ENCODE measurements at places on chromosomes 6 and 20. TPM values are rescaled to one million over a fixed set of nuclear protein-coding genes. Genes with fewer than 3 reads are reported as not detected.

CLDN20 gene
- not detected for total RNA-seq

DNA sequence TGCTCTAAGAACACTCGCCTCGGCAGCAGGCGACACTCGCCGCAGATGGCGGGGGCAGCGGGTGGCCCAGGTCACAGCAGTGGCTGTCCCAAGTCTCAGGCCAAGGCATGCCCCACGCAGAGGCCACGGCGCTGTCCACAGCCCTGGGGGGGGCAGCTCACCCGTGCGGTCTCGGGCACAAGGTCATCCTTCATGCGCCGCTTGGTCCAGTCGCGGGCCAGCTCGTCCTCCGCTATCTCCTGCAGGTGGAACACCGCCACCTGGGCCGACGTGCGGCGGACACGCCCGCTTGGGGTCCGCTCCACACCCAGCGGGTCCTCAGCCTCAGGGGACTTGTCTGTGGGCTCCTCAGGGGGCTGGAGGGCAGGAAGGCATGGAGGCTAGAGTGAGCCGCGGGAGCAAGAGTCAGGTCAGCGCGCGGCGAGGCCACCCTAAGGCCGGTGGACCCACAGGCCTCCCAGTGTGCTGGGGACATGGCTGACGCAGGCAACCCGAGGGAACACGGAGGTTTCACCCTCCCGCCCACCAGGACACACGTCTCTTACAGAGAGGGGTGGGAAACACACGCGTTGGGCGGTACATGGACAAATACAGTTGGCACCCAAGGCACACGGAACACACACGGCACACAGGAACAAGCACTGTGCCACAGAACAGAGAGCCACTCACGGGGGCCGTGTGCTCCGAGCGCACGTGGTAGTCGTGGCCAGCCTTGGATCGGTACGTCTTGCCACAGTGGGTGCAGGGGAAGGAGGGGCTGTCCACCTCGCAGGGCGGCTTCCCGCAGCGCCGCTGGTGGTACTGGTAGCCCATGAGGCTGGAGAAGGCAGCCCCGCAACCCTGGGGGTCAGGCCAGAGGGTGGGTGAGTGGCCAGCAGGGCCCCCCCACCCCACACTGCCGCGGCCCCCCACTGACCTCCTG lies 6.5 kb upstream of the UCKL1 start:
- H3K27me3 ChIP-seq: no peaks in the 10 kb centered on the region
- H3K4me3 ChIP-seq: no peak overlapping the region
- H3K4me1 ChIP-seq: peaks cover 15% of the 10 kb centered on the region
- H3K27ac ChIP-seq: no peak overlapping the region
- no peaks in the 10 kb centered on the region for H3K36me3 ChIP-seq

DNA sequence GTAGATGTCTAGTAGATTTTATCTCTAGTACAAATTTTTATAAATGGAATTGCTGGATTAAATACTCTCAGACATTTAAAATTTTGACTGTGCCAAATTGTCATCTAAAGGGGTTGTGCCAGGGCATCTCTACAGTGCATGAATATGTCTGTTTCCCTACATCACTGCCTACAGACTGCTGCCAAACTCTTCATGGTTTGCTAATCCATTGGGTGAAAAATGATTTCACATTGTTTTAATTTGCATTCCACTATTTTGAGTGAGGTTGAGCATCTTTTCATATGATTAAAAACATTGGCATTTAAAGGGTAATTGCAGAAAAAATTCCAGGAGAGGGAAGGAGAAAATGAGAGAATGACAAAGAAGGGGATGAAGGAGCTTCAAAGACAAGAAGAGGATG lies 267.7 kb upstream of the RNF24 start:
- DNase-seq: no peak
- no peak overlapping the region for H3K4me3 ChIP-seq

TMEM244 gene
- not detected for total RNA-seq

DNA sequence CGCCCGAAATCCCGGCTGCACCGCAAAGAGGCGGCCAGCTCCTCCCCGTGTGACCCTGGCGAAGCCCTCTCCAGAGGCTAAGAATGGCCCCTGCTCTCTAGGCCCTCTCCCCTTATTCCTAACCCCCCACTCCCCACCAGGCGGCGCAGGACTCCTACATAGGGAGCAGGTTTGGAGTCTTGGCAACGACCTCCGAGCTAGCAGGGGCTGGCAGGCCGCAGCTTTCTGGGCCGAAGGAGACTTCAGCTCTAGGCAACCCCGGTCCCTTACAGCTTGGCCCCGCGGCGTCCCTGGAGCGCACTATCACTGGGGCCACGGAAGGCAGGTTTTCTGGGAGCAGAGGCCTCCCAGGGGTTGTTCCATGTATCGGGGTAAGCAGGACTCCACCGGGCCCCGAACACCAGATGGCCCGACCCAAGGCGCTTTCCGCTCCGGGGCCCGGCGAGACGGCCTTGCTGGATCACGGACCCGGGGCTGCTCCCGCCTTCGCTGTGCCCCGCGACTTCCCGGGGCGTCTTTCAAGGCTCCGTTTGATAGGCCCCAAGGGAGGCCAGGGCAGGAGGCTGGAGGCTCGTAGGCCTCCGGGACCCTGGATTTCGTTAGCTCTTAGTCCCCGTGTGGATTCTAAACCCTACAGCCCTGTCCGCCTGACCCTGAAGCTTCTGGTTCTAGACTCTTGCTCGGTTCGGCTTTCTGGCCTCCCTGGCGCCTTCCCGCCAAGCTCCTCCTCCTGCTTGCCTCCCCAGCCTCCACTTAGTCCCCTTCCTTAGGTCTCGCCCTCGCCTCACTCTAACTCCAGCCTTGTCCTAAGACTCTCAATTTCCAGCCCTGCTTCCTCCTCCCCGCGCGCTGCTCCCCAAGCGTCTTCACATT lies 1.9 kb downstream of the SLC32A1 start:
- peaks cover 5% of the 10 kb centered on the region for H3K4me1 ChIP-seq
- peaks cover 32% of the 10 kb centered on the region for H3K27me3 ChIP-seq
- no peaks in the 10 kb centered on the region for H3K36me3 ChIP-seq
- no peak overlapping the region for H3K27ac ChIP-seq
- no peak overlapping the region for H3K4me3 ChIP-seq

GRCh38 chr20:45193331-45193730 lies 13.5 kb upstream of the SEMG1 start:
- H3K4me3 ChIP-seq: no peak overlapping the region
- peaks cover 2% of the 10 kb centered on the region for H3K27me3 ChIP-seq
- H3K27ac ChIP-seq: no peak overlapping the region
- H3K36me3 ChIP-seq: no peaks in the 10 kb centered on the region
- H3K4me1 ChIP-seq: no peaks in the 10 kb centered on the region
- DNase-seq: no peak

DNA sequence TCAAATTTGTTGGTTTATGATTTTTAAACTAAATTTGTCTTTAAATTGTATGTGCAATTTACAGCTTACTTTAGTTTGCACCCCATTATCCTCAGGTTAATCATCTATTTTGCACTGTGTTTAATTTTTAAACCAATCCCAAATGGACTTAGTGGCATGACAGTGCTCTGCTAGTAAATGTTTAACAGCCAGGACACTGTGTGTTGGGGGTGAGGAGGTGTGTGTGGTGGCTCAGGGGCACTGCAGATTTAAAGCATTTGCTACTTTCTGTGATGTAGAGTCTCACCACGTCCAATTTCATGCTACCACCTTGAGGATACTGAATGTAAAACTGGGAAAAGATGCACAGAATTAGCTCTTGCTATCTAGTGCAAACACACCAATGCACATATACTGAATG lies 225.7 kb downstream of the HAO1 start:
- DNase-seq: no peak
- no peaks in the 10 kb centered on the region for H3K27me3 ChIP-seq
- no peak overlapping the region for H3K27ac ChIP-seq
- H3K4me3 ChIP-seq: no peak overlapping the region

DNA sequence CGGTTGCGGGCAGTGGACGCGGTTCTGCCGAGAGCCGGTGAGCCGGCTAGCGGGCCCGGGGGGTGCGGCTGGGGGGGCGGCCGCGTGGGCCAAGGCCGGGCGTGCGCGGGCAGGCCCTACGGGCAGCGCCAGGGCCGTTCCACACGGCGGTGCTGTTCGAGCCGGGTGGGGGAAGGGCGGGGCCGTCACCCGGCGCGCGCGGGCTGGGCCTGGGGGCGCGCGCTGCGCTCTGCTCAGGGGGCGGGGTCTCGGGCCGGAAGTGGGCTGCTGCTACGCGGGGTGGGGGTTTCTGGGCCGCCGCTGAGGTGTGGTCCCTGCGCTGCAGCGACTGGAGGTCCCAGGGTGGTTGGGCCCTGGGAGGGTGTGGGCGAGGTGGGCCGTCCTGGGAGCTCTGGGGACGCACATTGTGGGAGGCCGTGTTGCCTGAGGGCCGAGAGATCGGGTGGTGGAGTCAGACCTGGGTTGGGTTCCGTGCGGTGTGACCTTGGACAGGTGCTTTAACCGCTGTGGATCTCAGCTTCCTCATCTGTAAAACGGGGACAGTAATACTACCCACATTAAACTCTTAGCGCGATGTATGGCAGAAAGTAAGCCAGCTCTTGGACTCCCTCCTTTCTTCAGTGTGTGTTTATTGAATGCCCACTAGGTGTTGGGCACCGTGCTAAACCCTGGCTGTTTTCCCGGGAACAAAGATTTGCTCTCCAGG lies 391 bp downstream of the MAPRE1 start:
- H3K4me1 ChIP-seq: peaks cover 24% of the 10 kb centered on the region
- H3K27ac ChIP-seq: peak overlapping the region; percentile 84
- peak overlapping the region; percentile 96 for H3K4me3 ChIP-seq
- DNase-seq: no peak

- H3K27me3 ChIP-seq: no peaks in the 10 kb centered on the region
- no peaks in the 10 kb centered on the region for H3K36me3 ChIP-seq
Observed at GRCh38 chr20:18657575-18657974, 69.7 kb downstream of the DTD1 start.

GRCh38 chr6:56593801-56594318 lies 48.8 kb downstream of the DST start:
- H3K4me3 ChIP-seq: no peak overlapping the region
- H3K27me3 ChIP-seq: no peaks in the 10 kb centered on the region
- H3K4me1 ChIP-seq: no peaks in the 10 kb centered on the region
- H3K27ac ChIP-seq: no peak overlapping the region
- DNase-seq: no peak

GSTA2 gene
- not detected for total RNA-seq

OVOL2 gene
- total RNA-seq: 0.77 TPM

- no peaks in the 10 kb centered on the region for H3K4me1 ChIP-seq
- no peaks in the 10 kb centered on the region for H3K27me3 ChIP-seq
- DNase-seq: no peak
- no peak overlapping the region for H3K27ac ChIP-seq
- H3K4me3 ChIP-seq: no peak overlapping the region
Observed at GRCh38 chr6:89251170-89251569, 34.0 kb upstream of the GABRR1 start.

DNA sequence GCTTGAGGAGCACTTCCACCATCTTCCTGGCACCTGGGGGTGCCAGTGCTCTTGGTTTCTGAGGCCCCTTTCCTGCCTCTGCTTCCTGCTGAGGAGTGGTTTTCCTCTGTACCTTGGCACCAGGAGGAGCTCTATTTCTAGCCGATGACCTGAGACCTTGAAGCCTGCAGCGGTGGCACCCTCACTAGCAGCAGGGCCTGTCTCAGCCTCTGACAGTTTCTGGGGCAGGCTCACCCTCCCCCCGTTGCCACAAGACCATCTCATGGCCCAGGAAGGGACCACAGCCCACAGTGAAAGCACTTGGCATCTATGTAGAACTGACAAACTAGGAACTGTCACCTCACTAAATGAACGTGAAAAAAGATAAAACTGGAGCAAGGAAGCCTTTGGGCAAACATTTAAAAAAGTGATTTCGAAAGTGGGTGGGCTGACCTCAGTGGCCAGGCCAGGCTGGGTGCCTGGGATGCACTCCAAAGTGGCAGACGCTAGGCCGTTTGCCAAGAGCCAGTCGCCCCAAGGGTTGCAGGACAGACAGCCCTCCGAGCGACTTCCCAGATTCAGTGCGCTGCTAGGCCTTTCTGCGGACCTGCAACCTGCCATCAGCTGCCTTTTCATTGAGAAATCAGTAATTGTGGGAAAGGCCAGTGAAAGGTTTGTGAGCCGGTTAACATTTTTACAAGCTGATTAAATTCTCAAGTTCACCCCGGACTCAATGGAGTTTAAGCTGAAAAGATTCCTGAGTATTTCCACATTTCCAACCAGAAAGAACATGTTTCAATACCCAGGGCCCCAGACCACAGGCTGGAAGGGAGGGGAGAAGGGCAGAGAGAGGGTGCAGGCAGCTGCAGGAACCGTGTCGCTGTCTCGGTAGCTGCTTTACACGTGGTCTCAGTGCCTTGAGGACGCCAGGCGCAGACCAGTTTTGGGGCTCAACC lies 303.7 kb downstream of the ESR1 start:
- no peaks in the 10 kb centered on the region for H3K36me3 ChIP-seq
- DNase-seq: no peak
- no peak overlapping the region for H3K27ac ChIP-seq
- no peak overlapping the region for H3K4me3 ChIP-seq
- no peaks in the 10 kb centered on the region for H3K27me3 ChIP-seq

DNA sequence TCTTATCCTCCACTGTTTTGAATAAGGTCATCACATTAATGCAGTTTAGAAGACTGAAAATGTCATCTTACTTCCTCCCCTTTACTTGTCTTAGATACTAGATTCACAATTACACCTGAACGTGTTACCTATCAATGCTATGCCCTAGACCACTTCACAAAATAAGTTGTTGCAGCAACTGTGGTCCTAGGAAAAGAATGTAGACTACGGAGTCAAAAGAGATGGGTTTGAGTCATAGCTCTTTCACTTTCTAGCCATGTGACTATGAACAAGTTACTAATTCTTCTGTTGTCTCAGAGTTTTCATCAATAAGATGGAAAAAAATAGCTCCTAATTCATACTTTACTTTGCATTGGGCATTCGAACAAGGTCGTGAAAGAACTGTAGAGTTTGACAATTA lies 164.3 kb upstream of the PREP start:
- no peaks in the 10 kb centered on the region for H3K36me3 ChIP-seq
- H3K4me1 ChIP-seq: no peaks in the 10 kb centered on the region
- H3K4me3 ChIP-seq: no peak overlapping the region
- H3K27me3 ChIP-seq: no peaks in the 10 kb centered on the region

- H3K4me3 ChIP-seq: no peak overlapping the region
- H3K4me1 ChIP-seq: no peaks in the 10 kb centered on the region
- DNase-seq: no peak
- H3K27ac ChIP-seq: no peak overlapping the region
- H3K36me3 ChIP-seq: no peaks in the 10 kb centered on the region
- H3K27me3 ChIP-seq: no peaks in the 10 kb centered on the region
Observed at GRCh38 chr20:30419466-30419865, 838.0 kb upstream of the DEFB115 start.

GRCh38 chr20:53872561-53873229 lies 197.7 kb downstream of the BCAS1 start:
- H3K4me3 ChIP-seq: no peak overlapping the region
- peaks cover 52% of the 10 kb centered on the region for H3K4me1 ChIP-seq
- DNase-seq: no peak
- H3K36me3 ChIP-seq: no peaks in the 10 kb centered on the region
- H3K27ac ChIP-seq: peak overlapping the region; percentile 100
- H3K27me3 ChIP-seq: no peaks in the 10 kb centered on the region

GRCh38 chr20:19849341-19850197 lies 91.5 kb downstream of the RIN2 start:
- no peaks in the 10 kb centered on the region for H3K36me3 ChIP-seq
- peak overlapping the region; percentile 63 for H3K27ac ChIP-seq
- no peak for DNase-seq

NKAPL gene
- total RNA-seq: not detected

GRCh38 chr6:2684103-2684749 lies 66.5 kb downstream of the MYLK4 start:
- no peak overlapping the region for H3K4me3 ChIP-seq
- H3K4me1 ChIP-seq: no peaks in the 10 kb centered on the region
- DNase-seq: peak; percentile 24
- H3K27ac ChIP-seq: peak overlapping the region; percentile 12
- no peaks in the 10 kb centered on the region for H3K27me3 ChIP-seq

TREML1 gene
- total RNA-seq: not detected

MYT1 gene
- 0.41 TPM for total RNA-seq

- no peaks in the 10 kb centered on the region for H3K27me3 ChIP-seq
- no peak for DNase-seq
- H3K4me1 ChIP-seq: no peaks in the 10 kb centered on the region
Observed at GRCh38 chr6:156909212-156910010, 132.2 kb downstream of the ARID1B start.

CLPSL2 gene
- 0.57 TPM for total RNA-seq

HACE1 gene
- 13.0 TPM for total RNA-seq

All from Panc1 (cell line).